ENCODE measurements at places on chromosomes 2 and 18.

DNA sequence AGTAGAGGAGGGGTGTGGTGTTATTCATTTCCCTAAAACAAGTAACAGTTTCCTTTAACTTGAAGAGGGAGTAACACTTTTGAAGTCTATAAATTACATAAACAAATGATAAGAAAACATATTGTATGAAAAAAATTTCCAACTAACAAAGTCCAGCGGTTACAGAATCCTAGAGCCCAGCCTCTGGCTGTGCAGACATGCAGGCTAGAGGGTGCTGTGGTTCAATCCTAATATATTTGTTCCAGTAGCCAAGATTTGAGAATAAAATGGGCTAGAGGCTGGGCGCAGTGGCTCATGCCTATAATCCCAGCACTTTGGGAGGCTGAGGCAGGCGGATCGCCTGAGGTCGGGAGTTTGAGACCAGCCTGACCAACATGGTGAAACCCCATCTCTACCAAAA is 56.9 kb downstream of the WDR75 start:
- DNase-seq, result peak; percentile 35

DNA sequence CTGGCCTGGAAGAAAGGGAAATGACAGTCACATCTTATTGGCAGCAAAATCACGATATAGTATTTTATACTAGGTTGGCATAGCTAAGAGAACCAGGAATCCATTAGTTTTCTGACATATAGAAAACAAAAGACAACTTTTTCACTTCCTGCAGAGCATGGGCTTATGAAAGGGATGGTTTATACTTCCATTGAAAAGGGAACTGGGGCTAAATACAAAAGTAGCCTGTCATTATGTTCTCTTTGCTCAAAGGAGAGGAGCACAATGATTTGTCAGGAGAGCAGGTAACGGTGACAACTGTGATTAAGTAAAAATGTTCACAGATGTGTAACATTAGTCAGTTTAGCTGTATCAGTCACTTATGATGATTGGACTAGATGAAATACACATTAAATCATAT is 46.4 kb downstream of the SLC25A12 start:
- DNase-seq, result no peak

- no peak for DNase-seq
Measured at GRCh38 chr2:73117441-73117840, 4.7 kb upstream of the RAB11FIP5 start.

DNA sequence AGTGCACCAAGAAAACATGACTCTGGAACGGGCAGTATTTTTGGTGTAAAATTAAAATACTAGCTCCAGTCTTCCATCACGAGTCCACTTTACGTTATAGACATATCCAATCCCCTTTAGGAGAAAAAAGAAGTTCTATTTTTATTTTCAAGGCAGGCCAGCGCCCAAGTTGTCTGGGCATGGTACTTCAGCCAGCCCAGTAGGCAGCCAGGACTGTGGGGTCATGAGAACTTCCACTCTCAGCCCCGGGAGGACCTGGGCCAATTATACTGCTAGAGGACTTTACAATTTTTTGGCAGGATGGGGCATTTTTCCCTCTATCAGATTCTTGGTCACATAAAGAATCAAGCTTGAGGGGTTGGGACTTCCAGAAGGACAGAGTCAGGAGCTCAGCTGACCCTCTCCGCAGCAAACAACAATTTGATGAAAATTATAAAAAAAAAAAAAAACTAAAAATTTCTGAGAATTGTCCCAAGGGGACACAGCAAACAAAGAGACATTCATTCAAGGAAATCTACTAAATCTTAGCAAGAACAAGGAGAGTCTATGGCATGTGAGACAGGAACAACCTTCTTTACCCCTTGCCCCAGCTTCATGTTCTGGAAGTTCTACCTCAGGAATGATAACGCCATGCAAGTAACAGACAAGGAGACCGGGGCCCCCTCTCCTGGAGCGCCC is 37.3 kb upstream of the B3GNT2 start:
- no peak for DNase-seq

DNA sequence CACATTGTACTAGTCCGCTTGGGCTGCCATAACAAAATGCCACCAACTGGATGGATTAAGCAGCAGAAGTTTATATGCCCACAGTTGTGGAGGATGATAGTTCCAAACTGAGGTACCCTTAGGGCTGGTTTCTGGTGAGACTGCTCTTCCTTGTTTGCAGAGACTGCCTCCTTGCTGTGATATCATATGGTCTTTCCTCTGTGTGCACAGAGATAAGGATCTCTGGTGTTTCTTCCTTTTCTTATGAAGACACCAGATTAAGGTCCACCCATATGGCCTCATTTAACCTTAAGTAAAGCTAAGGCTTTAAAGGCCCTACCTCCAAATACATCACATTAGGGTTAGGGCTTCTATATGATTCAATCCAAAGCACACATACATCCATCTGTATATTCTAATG is 738.2 kb upstream of the GCFC2 start:
- no peak for DNase-seq

DNA sequence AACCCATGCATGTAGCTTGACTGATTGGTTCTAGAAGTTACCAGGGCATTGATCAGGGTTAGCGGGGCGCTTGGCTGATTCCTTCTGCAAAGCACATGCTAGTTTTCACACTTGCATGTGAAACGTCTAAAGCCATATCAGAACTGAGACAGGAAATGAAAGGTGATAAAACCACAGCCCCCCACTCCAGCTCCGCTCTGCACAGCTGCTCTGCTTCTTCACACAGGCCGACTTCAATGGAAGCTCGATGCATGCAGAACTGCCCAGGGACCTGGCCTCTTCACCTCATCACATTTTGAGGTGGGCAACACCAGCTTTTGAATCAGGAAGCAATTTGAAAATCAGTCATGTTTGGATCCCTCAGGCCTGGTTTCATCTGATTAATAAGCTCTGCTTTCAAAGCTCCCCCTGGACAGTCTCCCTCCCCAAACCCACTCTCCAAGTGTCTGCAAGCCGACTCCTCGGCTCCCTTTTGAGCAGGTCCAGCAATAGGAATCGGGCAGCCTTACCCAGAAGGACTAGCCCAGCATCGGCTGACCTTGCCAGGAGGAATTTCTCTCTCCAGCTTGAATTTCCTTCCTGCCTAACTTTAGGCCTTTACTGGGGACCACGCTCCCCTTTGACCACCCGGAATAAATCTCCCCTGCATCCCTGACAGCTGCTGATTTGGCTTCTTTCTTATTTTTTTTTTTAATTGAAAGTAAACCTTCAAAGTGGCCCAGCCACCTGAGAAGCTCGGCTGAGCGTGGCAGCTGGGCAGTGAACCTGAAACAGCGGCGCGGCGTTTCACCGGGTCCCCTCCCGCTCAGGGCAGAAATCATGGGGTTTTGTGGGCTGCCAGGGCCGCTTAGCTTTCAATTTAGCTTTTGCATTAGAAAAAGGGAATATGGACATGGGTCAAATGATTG is 31.7 kb downstream of the HRH4 start:
- no peak for DNase-seq

DNA sequence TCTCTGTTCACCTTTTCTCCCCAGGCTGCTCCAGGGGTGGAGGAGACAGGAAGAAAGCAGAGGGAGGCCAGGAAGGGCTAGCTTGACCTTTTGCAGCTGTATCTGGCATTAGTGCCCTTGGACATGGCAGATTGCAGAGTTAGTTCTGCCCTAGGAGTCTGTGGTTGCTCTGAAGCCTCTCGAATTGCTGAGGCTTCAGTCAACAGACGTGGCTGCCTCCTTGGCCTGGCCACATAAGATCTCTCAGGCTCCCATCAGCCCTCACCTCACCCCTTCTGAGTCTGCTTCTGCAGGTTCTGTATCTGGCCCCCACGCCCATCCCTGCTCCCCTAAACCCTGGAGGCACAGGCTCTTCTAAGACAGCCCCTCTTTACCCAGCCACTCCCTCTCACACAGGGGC is 18.2 kb upstream of the PLB1 start:
- no peak for DNase-seq

- no peak for DNase-seq
Measured at GRCh38 chr2:118667348-118667747, 180.1 kb downstream of the EN1 start.

GRCh38 chr2:46914578-46915230 is 902 bp downstream of the MCFD2 start:
- DNase-seq, result peak; percentile 24

GRCh38 chr18:46360102-46360699 is 256.0 kb downstream of the HAUS1 start:
- no peak for DNase-seq

- DNase-seq, result no peak
Measured at GRCh38 chr18:55430026-55430425, 158.0 kb downstream of the TCF4 start.

GRCh38 chr18:62332964-62333695 is 8.0 kb downstream of the TNFRSF11A start:
- no peak for DNase-seq

DNA sequence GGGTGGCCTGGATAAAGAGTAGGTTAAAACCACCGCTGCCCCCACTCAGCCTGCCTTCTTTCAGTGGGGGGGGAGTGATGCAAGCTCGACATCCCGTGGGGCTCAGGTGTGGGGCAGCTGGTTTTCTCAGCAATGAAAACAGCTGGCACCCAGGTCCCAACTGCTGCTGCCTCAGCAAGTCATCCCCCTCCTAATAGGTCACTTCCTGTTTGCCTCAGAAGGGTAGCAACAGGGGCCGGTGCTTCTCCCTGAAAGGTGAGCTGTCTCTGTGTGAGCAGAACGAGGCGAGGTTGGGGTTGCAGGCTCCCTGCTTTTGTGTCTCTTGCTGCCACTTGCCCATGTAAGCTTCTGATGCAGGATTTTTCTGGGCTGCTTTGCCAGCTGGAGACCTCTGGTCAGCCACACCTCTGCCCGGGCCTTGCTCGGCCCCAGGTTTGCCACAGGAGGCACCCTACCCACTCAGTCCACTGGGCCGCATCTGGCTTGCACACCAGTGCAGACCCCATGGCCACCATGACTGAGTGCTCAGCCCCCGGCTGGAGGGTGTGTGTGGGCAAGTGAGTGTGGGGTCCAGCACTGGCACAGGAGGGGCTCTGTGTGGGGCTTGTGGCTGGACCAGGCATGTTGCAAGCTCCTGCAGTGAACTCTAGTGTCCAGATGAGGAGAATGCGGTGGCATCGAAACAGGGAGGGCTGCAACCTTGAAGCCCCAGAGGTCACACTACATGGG is 11.5 kb upstream of the ASB1 start:
- DNase-seq, result no peak

DNA sequence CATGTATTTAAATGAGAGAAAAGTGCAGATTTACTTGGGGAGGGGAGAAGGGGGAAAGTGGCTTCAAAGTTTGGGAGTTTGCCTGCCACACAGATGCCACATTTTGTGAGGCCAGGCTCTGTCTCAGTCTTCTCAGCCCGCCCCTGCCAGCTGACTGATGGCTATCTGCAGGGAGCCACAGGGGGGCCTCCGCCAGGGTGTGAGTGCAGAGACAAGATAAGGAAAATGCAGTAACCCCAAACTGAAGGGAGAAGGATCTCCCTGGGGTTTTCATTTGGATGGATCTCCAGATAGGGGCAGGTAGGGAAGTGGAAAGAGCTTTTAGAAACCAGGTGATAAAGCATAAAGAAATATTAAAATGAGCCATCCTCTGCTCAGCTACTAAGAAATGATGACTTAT is 128.8 kb downstream of the ZNF521 start:
- no peak for DNase-seq

DNA sequence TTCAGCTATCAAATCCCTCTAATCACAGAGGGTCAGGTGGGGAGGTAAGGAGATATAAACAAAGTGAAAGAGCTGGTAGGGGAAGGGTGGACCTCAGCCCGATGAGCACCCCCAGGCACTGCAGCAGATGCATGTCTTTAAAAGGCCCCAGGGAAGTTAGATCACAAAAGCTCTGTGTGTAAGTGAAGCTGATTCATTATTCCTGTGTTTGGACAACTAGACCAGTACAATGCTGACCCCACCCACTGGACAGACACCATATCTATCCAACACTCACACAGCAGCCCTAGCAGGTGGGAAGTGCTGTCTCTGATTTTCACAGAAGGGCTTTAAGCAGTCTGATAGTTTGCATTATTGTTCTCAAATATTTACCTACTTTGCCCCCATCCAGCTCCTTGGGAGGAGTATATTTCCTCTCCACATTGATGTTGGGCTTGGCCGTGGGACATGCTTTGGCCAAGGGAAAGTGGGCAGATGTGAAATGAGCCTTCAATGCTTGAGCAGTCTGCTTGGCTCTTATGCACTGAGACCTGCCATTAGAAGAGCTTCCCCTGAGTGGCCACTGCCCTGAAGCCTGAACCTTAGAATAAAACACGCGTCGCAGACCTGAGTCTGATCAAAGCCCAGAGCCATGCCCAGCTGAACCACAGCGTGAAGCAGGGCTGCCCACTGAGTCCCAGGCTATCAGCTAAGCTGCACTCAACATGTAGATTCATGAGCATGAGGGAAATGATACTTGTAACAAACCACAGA is 111.4 kb downstream of the COPS8 start:
- peak; percentile 85 for DNase-seq

- no peak for DNase-seq
Measured at GRCh38 chr2:43040084-43040854, 186.1 kb downstream of the ZFP36L2 start.

DNA sequence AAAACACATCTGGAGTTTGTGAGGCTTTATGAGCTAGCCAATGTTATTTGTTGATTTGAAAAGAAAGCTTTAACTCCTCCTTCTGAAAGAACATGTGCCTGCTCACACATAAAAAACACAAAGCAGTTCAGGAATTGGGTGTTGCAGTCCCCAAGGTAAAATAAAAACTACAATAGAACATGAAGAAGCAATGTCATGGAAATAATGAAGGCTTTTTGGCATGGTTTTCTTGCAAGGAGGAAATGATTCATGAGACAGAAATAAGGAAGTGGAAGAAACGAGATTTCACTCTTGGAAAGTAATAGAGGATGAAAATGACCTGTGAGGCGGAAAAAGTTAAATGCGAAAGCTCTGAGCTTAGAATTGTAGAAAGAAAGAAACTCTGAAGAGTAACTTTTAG is 81.1 kb downstream of the TRIB2 start:
- DNase-seq, result no peak

DNA sequence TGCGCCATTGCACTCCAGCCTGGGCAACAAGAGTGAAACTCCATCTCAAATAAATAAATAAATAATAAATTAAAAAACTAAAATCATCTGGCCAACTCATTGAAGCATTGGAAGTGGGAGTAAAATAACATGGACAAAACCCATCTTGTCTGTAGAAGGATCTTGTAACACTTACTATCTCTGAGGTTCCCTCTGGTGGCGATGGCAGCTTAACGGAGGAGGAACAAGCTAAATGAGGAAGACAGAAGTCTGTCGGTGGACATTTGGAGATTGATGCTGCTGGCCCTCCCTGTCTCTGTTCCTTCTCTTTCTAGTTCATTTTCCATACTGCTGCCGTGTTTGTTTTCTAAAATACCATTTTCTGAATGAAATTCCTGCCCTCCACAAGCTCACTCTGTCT is 43.4 kb downstream of the ZCCHC2 start:
- peak; percentile 51 for DNase-seq

- DNase-seq, result peak; percentile 59
Measured at GRCh38 chr2:231297108-231297908, 98.2 kb upstream of the B3GNT7 start.
